ENCODE measurements at places on chromosomes 6 and 20.
A peak's percentile ranks its signal among the peaks of the same experiment; 100 is the strongest.

- no peak for DNase-seq
These were observed 916.0 kb upstream of the EYS start for GRCh38 chr6:66623050-66623449.

DNA sequence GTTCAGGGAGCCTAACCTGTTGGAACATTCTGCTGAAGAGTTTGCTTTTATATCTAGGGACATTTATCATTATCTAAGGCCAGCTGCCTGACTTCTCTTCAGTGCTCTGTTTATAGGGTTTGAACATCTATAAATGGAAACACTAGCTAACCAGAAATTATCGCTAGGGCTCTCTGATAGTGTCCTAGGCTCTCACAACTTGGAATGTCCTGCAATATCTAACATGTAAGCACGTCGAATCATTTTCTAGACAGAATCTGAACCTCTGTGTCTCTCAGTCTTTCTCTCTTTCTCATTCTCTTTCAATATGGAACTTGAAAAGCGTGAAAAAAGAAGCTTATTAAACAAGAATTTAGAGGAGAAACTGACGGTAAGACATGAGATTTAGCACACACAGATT is 92.5 kb upstream of the MLIP start:
- DNase-seq, result no peak

DNA sequence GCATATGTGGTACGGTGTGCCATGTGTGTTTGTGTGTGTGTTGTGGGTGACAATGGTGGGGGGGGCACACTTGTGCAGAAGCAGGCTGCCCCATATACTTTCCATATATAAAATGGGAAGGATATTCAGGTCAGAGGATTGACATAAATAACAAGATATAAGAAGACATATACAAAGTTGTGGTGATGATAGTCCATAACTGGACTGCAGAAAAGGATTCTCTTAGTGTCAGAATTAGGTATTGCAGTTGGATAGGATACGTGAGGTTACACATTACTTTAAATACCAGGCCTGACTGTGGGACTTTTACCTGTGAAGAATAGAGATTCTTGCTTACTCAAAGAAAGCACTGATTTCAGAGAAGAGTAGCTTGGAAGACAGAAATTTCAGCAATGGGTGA is 1260.3 kb downstream of the EPHA7 start:
- DNase-seq, result no peak

DNA sequence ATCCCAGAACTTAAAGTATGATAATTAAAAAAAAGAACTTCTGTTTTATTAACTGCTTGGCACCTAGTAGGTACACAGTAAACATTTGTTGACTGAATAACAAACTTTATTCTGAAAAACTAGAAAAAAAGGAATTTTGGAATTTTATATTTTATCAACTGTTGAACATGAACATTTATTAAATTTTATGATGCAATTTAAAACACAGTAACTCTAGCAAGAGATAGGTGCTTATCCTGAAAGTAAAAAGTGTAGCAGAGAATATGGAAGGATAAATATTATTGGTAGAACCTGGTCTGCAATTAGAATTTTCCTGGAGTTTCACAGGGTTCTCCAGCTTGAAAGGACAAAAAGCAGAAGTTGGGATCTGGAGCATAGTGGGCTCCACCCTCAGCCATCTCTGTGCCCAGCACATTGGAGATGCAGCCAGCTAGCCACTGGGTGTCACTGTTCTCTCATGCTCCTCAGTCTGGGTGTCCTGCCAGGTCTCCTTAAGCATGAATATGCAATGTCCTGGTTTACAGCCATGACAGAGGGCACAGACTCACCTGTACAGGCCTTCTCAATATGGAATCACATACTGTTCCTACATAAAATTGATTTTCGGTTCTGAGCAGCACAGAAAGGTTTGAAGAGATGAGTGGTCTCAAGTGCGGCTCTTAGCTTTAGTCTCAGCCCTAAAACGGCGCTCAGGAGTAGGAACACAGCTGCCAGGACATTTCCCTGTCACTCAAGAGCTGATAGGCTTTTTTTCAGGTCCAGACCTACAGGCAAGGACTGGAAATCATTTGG is 31.7 kb upstream of the IL20RA start:
- peak; percentile 65 for DNase-seq

- no peak for DNase-seq
These were observed 22.2 kb upstream of the ZBTB2 start for GRCh38 chr6:151413372-151414145.

DNA sequence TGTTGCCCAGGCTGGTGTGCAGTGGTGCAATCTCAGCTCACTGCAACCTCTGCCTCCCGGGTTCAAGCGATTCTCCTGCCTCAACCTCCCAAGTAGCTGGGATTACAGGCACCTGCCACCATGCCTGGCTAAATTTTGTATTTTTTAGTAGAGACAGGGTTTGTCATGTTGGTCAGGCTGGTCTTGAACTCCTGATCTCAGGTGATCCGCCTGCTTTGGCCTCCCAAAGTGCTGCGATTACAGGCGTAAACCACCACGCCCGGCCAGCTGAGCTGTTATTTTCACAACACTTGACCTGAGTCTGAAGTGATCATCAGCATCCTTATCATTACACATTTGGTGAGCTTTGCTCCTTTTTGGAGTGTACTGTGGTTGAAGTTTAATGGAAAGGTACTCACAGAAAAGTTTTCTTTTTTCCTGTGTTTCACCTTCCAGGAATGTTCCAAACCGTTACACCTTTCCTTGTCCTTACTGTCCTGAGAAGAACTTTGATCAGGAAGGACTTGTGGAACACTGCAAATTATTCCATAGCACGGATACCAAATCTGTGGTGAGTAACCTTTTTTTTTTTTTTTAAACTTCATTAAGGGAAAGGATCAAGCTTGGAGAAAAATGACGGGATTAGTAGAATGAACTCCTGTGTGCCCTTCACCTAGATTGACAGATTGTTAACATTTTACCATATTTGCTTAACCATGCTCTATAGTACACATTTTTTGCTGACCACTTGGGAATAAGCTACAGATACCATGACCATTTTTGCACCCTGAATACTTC is 9.7 kb downstream of the RNF114 start:
- DNase-seq, result no peak

GRCh38 chr6:54262499-54262898 is 45.7 kb upstream of the TINAG start:
- DNase-seq, result no peak

DNA sequence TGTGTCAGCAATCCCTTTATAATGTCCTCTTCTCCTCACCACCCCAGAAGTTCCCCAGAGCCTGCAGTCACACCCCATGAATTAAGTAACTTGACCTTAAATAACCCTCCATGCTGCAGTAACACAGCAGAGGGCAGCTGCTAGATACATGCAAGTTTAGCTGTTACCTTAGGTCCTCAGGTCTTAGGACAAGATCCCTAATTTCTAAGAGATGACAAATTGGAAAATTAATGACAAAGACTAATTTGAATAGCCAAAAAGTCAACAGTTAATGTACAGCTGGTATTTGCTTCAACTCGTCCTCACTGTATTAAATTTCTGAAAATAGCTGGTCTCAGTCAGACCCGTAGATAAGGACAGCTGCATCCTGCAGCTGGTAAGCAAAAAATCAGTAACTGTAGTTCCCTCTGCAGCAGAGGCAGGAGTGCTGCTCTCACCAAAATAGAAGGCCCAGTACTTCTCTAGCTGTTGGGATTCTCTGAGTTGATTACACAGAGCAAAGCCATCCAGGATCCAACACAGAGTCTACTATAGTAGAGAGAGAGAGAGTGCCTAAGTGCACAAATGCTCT is 62.4 kb downstream of the TNFRSF21 start:
- no peak for DNase-seq

DNA sequence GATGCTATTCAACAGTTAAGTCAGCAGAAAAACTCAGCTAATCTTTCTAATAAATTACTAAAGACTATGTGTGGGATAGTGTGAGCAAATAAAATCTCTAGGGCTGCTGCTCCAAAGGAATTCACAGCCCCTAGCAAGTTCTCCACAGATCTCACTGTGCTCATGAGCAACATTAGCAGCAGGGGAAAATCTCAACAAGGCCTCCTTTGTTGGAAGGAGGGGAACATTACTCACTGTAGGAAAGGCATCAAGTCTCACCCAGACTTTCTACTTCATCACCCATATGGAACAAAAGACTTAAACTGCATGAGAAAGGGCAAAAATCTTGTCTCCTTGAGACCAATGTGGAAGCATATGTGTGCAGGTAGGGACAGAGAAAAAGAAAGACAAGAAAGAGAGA is 726.4 kb upstream of the SLC35B3 start:
- DNase-seq, result no peak

GRCh38 chr20:13271977-13272975 is 51.2 kb downstream of the ISM1 start:
- no peak for DNase-seq
